Stimulated activated CD4-positive, alpha-beta T cell treated with anti-CD3 and anti-CD28 coated beads, Interleukin-1b, Interleukin-23, amount 100 ng/mL, for 48 hours (primary cell): ENCODE measurements at places on chromosomes 5 and 9.

DNA sequence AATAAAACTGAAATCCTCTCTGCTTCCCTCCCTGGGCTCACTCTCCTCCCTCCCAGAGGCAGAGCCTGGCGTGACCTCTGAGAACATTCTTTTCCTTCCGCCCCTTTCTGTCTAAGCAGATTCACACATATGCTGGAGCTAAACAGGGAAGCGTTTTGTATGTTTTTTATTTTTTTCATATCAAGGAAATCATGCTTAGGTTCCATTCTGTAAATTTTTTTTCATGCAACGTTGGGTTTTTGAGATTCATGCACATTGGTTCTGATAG is 20.2 kb upstream of the BARHL1 start:
- DNase-seq: no peak

DNA sequence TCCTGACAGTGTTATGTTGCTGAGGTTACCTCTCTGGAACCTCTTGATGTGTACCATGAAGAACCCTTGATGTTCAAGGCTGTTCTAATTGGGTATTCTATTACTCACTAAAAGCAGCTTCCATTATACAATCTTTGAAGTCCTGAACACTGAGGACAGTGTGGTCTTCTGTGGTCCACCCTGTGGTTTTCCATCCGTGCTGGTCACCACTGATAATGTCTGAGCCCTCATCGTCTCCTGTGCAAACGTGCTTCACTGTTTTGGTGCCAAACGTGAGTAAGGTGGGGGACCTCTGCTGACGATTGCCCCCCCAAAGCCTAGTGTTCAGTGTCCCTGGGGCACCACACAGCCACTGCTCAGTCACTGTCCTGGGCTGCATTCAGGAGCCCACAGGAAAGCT is 259.7 kb upstream of the ANKRD55 start:
- DNase-seq: no peak

- no peak for DNase-seq
These were observed 42.6 kb downstream of the NACC2 start for GRCh38 chr9:136052472-136052880.

DNA sequence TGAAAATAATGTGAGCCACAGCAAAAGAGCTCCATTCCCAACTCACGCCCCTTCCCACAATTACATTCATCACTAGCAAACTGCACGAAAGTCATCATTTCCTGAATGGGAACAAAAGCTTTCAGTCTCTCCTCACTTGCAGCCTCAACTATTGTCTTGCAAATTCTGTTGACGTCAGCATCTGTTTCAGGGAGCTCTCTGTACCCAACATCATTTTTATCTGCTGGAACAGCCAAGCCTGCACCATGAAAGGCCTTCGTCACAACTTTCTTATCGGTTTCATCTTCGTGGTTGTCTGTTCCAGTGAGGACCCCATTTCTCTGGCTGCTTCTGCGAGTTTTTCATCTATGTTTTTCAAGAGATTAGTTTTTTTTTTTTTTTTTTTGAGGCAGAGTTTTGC is 14.3 kb upstream of the RNF130 start:
- DNase-seq: no peak

GRCh38 chr5:134543820-134544614 is 18.5 kb downstream of the JADE2 start:
- peak; percentile 27 for DNase-seq

GRCh38 chr9:73089304-73089985 is 62.2 kb upstream of the ANXA1 start:
- no peak for DNase-seq

GRCh38 chr9:80410106-80410505 is 838.3 kb downstream of the TLE4 start:
- no peak for DNase-seq

GRCh38 chr5:138263581-138263980 is 10.8 kb downstream of the GFRA3 start:
- no peak for DNase-seq

DNA sequence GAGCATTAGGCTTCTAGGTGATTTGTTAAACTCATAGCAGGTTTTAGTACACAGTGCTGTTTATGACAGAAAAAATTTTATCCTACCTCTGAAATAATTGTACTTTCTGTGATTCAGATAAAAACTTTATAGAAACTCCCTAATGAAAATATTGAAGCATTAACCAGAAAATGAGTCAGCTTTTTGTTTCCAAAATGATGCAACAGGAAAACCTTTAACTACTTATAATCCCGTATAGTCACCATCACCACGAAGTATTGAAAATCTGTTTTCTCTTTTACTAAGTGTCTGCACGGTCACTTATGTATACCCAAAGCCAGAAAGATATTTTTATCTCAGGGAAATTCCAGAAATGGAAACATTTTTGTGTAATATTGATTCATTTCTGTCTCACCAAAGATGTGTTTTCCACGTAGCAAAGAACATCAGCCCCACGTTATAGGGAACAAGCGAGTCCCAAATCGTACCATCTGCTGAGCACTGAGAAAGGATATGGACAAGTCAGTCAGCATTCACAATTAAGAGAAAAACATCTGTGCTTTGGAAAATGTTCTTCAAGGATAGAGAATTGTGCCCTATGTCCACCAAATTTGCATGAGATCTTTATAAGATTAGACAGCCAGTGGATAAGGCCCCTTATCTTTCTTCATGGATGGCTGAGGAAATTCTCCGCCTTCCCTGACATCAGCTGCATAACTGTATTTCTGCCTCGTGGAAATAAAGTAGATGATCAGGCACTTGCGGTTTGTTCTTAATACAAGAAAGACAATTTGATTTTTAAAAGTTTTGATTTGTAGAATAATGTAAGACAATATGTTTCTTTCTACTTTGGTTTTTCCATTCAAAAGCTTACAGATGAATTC is 41.9 kb downstream of the TNFAIP8 start:
- no peak for DNase-seq

- DNase-seq: no peak
These were observed 86.1 kb upstream of the LRRTM2 start for GRCh38 chr5:138961221-138961620.

DNA sequence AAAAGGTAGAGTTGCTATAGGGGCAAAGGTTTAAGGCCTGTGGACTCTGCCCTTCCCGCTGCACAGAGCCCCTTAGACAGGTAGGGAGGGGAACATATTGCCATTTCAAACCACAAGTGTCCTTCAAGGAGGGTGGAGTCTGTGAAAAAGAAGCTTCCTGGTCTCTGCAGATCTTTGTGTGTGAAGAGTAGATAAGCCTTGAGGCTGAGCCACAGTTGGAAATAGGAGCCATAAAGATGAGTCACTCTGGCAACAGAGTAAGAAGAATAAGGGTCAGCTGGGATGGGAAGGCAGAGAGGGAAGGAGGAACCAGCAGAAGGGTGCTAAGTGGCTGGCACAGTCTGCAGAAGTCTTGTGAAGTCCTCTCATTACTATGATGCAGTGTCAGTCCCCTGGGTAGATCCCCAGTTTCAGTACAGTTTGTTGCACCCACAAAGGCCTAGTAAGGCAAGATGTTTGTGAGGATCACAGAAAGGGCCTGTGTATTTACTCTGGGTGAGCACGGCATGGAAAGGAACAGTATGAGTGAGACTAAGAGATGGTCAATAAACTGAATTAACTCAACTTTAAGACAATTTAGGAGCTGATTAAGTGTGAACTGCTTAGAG is 18.1 kb downstream of the GRXCR2 start:
- DNase-seq: no peak

GRCh38 chr5:150757087-150757649 is 1.6 kb downstream of the DCTN4 start:
- no peak for DNase-seq

GRCh38 chr5:179994583-179995323 is 76.8 kb downstream of the RNF130 start:
- DNase-seq: no peak

- DNase-seq: no peak
These were observed 787.8 kb upstream of the FAM174A start for GRCh38 chr5:99747342-99747741.

- peak; percentile 51 for DNase-seq
These were observed 31.2 kb upstream of the EXOC3 start for GRCh38 chr5:411728-412127.
